ENCODE measurements at places on chromosomes 3 and 15. TPM values are rescaled to one million over a fixed set of nuclear protein-coding genes. Genes with fewer than 3 reads are reported as not detected.
A peak's percentile ranks its signal among the peaks of the same experiment; 100 is the strongest.

- H3K36me3 ChIP-seq, result peaks cover 18% of the 10 kb centered on the region
- DNase-seq, result no peak
- peaks cover 5% of the 10 kb centered on the region for H3K27me3 ChIP-seq
- H3K4me3 ChIP-seq, result peak overlapping the region; percentile 57
- peak overlapping the region; percentile 34 for H3K27ac ChIP-seq
Observed at GRCh38 chr15:89335298-89336041, 846 bp upstream of the POLG start.

DNA sequence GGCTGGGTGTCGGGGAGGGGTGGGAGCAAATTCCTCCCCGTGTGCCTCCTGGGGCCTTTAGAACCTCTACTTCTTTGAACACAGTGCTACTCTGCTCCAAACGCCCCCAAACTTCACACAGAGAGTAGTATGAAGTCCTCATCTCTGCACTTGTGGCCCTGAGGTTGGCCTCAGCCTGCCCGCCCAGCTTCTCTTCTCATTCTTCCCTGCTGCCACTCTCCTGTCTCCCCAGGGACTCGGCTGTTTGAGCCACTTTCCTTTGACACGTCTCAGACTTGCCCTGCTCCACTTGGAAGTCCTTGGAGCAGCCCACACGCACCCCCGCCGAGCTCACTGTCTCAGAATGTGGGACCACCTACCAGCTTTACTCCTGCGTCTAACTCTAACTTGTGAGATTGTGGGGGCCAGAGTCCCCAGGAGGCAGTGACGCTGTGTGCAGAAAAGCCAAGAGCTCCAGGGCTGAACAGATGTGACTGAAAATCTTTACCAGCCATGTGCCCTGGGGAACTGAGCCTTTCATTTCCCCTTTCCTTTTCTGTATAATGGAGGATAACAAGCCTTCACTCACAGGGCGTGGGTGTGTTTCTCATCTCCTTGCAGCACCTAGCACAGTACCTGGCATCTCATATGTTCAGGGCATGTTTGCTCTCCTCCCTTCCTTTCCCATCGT, 233.6 kb upstream of the CTDSPL start:
- no peaks in the 10 kb centered on the region for H3K36me3 ChIP-seq
- H3K4me3 ChIP-seq, result no peak overlapping the region
- H3K27ac ChIP-seq, result no peak overlapping the region
- no peak for DNase-seq
- H3K27me3 ChIP-seq, result no peaks in the 10 kb centered on the region

- no peaks in the 10 kb centered on the region for H3K27me3 ChIP-seq
- H3K4me1 ChIP-seq, result no peaks in the 10 kb centered on the region
- no peak overlapping the region for H3K4me3 ChIP-seq
- no peak overlapping the region for H3K27ac ChIP-seq
Observed at GRCh38 chr3:123279121-123279520, 77.4 kb downstream of the SEC22A start.

DNA sequence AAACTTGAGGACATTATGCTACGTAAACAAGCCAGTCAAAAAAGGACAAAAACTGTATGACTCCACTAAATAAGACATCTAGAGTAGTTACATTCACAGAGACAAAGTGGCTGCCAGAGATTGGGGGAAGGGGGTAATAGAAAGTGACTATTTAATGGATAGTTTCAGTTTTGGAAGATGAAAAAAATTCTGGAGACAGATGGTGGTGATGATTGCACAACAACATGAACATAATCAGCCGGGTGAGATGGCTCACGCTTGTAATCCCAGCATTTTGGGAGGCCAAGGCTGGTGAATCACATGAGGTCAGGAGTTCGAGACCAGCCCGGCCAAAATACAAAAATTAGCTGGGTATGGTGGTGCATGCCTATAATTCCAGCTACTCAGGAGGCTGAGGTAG, 40.6 kb downstream of the DPP8 start:
- H3K27ac ChIP-seq, result peak overlapping the region; percentile 31
- no peaks in the 10 kb centered on the region for H3K4me1 ChIP-seq
- H3K36me3 ChIP-seq, result peaks cover 48% of the 10 kb centered on the region

GRCh38 chr3:176431038-176431418, 766.3 kb downstream of the TBL1XR1 start:
- no peak for DNase-seq
- peaks cover 4% of the 10 kb centered on the region for H3K4me1 ChIP-seq
- H3K27ac ChIP-seq, result no peak overlapping the region
- H3K27me3 ChIP-seq, result no peaks in the 10 kb centered on the region
- H3K4me3 ChIP-seq, result no peak overlapping the region

DNA sequence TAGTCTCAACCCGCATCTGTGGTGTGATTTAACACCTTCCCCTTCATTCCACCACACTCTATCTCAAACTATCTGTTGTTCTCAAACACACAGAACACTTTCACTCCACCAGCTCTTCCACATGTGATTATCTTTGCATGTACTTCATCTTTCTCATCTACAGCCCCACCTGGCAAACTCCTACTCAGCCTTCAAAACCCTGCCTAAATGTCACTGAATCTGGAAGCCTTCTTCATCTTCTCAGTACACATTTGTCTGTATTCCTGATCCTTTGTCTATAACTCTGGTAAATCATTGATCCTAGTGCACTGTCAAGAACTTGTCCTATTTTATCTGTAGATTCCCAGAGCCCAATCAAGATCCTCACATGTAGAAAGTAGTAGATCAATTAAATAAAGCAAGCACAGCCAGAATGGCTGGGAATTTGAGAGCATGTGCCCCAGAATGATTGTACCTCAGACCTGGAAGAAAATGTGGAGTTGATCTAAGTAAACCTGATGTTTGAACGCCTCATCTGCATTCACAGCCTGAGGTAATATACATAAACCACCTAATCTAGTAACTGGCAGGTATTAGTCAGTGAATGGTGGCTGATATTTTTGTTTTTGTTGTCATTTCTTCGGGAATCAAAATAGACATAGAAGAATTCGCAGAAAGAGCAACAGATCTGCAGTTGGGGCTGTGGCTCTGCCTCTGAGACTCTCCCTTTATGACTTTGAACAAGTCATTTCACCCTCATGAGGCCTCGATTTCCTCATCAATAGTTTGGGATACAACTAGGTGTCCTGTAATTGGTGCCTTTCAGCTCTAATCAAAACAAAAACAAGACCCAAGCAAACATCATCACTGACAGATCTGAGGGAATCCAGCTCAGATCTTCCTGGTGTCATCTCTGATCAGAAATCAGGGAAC, 28.0 kb upstream of the MAGEF1 start:
- H3K36me3 ChIP-seq, result no peaks in the 10 kb centered on the region
- H3K27ac ChIP-seq, result no peak overlapping the region
- no peak for DNase-seq
- H3K27me3 ChIP-seq, result no peaks in the 10 kb centered on the region
- H3K4me1 ChIP-seq, result peaks cover 26% of the 10 kb centered on the region

GRCh38 chr3:185942907-185943759, 5.3 kb upstream of the TRA2B start:
- H3K27ac ChIP-seq, result no peak overlapping the region
- peak; percentile 86 for DNase-seq
- no peak overlapping the region for H3K4me3 ChIP-seq
- H3K36me3 ChIP-seq, result no peaks in the 10 kb centered on the region

GRCh38 chr15:63420333-63420747, 38.7 kb upstream of the CA12 start:
- H3K36me3 ChIP-seq, result no peaks in the 10 kb centered on the region
- no peaks in the 10 kb centered on the region for H3K27me3 ChIP-seq

DNA sequence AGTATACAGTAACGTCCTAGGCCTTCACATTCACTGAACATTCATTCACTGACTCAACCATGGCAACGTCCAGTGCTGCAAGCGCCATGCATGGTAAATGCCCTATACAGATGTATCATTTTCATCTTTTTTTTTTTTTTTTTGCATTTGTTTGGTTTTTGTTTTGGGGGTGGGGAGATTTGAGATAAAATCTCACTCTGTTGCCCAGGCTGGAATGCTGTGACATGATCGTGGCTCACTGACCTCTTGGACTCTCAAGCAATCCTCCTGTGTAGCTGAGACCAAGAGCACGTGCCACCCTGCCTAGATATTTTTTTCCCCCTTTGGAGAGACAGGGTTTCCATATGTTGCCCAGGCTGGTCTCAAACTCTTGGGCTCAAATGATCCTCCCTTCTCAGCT, 37.4 kb downstream of the SUSD5 start:
- no peaks in the 10 kb centered on the region for H3K36me3 ChIP-seq
- no peak overlapping the region for H3K4me3 ChIP-seq
- H3K27me3 ChIP-seq, result no peaks in the 10 kb centered on the region
- no peaks in the 10 kb centered on the region for H3K4me1 ChIP-seq
- no peak overlapping the region for H3K27ac ChIP-seq
- no peak for DNase-seq

- H3K36me3 ChIP-seq, result no peaks in the 10 kb centered on the region
- DNase-seq, result no peak
- peaks cover 56% of the 10 kb centered on the region for H3K4me1 ChIP-seq
- H3K27ac ChIP-seq, result no peak overlapping the region
- no peak overlapping the region for H3K4me3 ChIP-seq
- H3K27me3 ChIP-seq, result no peaks in the 10 kb centered on the region
Observed at GRCh38 chr3:120473896-120474675, 23.3 kb upstream of the FSTL1 start.

GRCh38 chr15:59448871-59449270, 10.9 kb downstream of the FAM81A start:
- H3K36me3 ChIP-seq, result no peaks in the 10 kb centered on the region
- no peak overlapping the region for H3K27ac ChIP-seq
- no peak for DNase-seq
- no peaks in the 10 kb centered on the region for H3K27me3 ChIP-seq

DNA sequence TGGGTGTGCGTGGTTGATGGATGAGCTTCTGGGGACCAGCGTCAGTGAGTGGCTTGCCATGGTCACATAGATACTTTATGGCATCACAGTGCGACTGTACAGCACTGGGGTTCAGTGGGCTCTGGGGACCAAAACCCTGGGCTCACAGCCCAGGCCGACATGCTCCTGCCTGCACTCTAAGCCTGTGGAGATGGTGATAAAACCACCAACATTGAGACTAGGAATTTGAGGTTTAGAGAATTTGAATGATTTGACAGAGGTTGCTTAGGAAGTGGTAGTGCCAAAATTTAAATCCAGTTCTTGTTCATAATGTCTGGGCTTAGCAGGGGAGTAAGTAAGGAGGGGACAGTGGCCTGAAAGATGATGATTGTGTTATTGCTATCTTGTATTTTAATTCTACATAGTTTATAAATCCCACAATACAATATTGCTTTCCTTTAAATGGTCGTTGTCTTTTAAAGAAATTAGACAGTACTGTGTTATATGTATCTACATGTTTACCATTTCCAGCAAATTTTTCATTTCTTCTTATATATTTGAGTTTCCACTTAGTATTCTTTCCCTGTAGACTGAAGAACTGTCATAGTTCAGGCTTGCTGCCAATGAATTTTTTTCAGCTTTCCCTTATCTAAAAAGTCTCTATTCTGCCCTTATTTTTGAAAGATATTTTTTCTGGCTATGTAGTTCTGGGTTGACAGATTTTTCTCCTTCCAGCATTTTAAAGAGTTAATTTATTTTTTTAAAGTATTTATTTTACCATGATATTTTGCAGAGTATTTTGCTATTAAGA, 235.4 kb upstream of the RGMA start:
- H3K27ac ChIP-seq, result no peak overlapping the region
- H3K4me3 ChIP-seq, result no peak overlapping the region
- no peaks in the 10 kb centered on the region for H3K4me1 ChIP-seq
- no peaks in the 10 kb centered on the region for H3K36me3 ChIP-seq
- DNase-seq, result no peak

DNA sequence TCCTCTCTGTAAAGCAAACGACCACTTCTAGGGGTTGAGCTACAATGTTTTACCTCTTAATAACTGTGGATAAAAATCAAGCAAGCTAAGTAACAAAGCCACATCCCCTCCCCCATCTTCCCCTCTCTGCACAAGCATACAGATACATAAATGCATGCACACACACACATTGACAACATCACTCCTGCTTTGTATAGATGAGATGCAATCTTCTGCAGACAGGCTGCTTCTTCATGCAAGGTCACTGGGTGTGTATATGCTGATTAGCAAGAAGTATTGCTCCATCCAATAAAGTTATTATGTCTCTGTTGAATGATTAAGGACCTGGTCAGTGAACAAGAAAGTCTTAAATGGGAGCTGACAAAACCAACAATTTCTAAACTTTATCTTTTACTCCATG, 8.8 kb upstream of the ATP11B start:
- H3K4me3 ChIP-seq, result no peak overlapping the region
- H3K27me3 ChIP-seq, result no peaks in the 10 kb centered on the region
- H3K27ac ChIP-seq, result no peak overlapping the region
- H3K4me1 ChIP-seq, result peaks cover 16% of the 10 kb centered on the region
- no peaks in the 10 kb centered on the region for H3K36me3 ChIP-seq

DNA sequence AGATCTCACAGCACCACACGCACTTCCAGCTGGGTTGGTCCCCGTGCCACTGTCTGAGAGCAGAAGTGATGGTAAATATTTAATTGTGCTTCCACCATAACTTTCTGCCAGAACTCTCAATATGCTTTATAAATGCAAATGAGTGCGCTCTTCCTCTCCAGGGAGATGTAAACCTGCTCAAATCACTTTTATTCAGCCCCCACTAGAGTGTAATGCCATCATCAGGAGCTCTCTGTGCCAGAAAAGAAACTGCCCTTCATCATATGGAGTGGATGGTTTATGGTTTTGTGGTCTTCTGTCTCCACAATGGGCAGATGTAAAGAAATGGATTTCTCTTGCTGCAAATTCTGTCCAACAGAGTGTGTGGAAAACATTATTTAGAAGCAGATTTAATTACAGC, 127.0 kb downstream of the EPHB1 start:
- DNase-seq, result no peak
- H3K36me3 ChIP-seq, result no peaks in the 10 kb centered on the region
- H3K27ac ChIP-seq, result no peak overlapping the region
- H3K4me1 ChIP-seq, result no peaks in the 10 kb centered on the region

- H3K27ac ChIP-seq, result peak overlapping the region; percentile 71
- peaks cover 65% of the 10 kb centered on the region for H3K36me3 ChIP-seq
- DNase-seq, result peak; percentile 75
- H3K27me3 ChIP-seq, result no peaks in the 10 kb centered on the region
- peaks cover 72% of the 10 kb centered on the region for H3K4me1 ChIP-seq
Observed at GRCh38 chr15:63048776-63049665, 6.5 kb downstream of the TPM1 start.

DNA sequence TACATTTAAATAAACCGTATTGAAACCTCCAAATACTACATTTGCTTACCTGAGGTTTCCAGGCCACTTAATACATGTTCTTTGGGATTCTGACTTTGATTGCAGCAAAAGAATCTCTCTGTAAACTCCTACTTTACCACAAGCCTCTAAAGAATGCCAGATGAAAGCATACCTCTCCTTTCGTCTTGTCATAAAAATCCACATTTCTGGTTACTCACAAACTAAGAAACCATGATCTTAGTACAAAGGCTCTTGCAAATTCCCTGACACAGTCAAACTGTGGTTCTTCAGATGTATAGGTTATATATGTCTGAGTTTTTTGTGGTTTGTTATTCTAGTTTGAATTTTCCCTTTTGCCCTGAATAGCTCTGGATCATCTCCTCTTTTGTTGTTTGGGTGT, 188.4 kb downstream of the RAP2B start:
- H3K36me3 ChIP-seq, result no peaks in the 10 kb centered on the region
- no peak overlapping the region for H3K4me3 ChIP-seq
- no peaks in the 10 kb centered on the region for H3K27me3 ChIP-seq
- H3K27ac ChIP-seq, result no peak overlapping the region
- peak; percentile 63 for DNase-seq
- peaks cover 13% of the 10 kb centered on the region for H3K4me1 ChIP-seq

The TM4SF1 gene
- 10.5 TPM for total RNA-seq

The CHRNA5 gene
- total RNA-seq, result under 0.01 TPM

The RARRES1 gene
- 1.3 TPM for total RNA-seq

The SEMA7A gene
- 132 TPM for total RNA-seq

The SLC28A1 gene
- not detected for total RNA-seq

The P4HTM gene
- 53.6 TPM for total RNA-seq

The RYR3 gene
- total RNA-seq, result not detected

The FRG2C gene
- not detected for total RNA-seq

The ISLR2 gene
- total RNA-seq, result not detected

The ZNF860 gene
- not detected for total RNA-seq

The SI gene
- not detected for total RNA-seq
